BJ (cell line): ENCODE measurements at places on chromosomes 12 and 14.

DNA sequence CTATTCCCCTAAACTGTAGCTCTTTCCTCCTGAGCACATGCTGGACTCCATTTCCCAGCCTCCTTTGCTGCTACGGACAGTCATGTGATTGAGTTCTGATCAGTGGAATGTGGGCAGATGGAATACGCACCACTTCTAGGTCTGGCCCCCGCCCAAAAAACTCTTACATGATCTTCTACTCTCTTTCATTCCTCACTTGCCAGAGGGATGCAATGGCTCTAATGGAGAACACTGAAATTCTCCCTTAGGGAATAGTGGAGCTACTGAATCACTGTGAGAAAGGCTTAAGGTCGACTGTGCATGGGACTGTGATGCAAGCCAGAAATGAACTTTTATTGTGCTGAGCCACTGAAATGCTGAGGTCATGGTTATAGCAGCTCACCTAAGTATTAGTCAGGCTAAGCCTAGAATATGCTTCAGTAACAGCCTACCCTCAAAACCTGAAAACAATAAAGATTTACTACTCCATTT is 13.0 kb upstream of the TMED2 start:
- peak; percentile 28 for DNase-seq

GRCh38 chr12:4768341-4768740 is 48.1 kb downstream of the GALNT8 start:
- no peak for DNase-seq

- no peak for DNase-seq
Observed at GRCh38 chr12:117733549-117733805, 235.3 kb downstream of the KSR2 start.

GRCh38 chr14:29442696-29443095 is 485.0 kb downstream of the PRKD1 start:
- DNase-seq: peak; percentile 8
